ENCODE measurements at places on chromosomes 13 and 19.

GRCh38 chr13:48646791-48647190 lies 6.9 kb upstream of the CYSLTR2 start:
- DNase-seq = no peak

DNA sequence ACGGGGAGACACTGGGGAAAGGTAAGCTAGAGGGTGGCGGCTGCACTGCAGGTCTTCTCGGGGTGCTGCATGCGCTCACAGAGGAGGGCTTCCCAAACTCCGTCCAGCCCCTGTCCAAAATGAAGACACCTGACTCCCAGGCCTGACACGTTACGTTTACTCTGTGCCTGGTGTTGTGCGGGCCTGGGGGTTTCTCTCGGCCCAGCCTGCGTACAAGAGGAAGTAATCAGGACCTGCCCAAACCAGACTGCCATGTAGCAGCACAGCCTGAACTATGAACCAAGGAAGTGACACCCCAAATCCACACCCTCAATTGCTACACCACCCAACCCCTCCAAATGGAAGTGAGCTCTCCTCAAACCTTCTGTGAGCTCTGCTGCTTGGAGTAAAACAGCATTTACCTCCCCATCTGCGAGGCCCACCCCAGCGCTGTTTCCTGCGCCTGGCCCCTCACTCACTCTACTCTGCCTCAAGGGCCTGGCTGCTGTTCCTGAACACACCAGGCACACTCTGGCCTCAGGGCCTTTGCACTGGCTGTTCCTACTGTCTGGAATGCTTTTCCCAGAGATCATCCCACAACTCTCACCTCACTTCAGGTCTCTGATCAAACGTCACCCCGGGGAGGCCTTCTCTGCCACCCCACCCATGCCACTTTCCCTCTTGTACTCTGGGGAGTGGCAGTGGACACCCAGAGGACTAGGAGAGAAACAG lies 3.0 kb downstream of the HSPBP1 start:
- no peak for DNase-seq

DNA sequence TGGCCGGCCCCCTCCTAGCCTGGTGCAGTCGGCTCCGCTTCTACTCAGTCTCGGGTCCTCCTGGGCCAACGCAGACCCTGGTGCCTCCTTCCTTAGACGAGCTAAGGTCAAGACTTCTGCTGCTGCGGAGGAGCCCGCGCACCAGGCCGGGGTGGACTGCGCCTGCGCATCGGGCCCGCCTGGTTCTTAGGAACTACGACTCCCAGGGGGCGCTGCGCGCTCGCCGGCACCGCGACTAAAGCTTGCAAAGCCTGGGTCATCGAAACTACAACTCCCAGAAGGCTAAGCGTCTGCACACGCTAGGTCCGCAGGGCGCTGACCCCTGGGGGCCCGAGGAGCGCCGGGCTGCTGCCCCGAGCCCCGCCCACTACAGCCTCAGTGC lies at the start of gene ZNF835:
Gene ZNF835 (minus strand): TSS at position 145 of the 382 bp plus-strand sequence. CDS start 6,559 bp downstream, outside the sequence.
- DNase-seq = no peak

DNA sequence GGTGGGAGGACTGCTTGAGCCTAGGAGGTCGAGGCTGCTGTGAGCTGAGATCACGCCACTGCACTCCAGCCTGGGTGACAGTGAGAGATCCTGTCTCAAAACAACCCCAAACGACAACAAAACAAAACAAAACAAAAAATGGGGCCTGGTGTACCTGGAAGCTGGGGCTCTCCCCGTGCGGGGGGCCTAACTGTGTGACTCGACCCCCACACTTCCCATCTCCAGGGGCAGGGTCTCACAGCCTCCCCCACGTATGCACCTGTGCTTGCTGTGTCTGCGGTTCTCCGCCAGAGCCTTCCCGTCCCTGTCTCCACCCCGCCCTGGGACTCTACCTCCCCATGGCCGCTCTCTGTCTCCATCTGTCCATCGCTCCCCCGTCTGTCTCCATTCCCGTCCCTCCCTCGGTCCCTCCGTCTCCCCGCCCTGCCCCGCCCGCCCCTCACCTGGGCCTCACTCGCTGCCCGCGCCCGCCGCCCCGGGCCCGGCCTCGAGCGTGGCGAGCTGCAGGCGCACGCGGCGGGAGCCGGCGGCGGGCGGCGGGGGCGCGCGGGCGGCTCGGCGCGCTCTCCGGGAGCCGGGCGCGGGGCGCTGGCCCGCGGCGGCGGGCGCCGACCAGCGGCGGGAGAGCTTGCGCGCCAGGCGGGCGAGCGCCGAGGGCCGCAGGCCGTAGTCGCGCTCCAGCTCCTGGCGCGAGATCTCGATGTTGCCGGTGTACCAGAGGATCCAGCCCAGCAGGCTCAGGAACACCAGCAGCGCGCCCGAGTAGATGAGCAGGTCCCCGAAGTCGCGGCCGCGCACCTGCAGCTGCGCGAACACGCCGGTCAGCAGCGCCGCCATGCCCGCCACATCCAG lies 587 bp downstream of the TMEM238 start:
- DNase-seq = peak; percentile 90

GRCh38 chr13:60431108-60431700 lies 34.2 kb downstream of the TDRD3 start:
- DNase-seq = peak; percentile 5

GRCh38 chr13:79722885-79723445 lies 242.0 kb downstream of the NDFIP2 start:
- DNase-seq = no peak

GRCh38 chr13:41241626-41242025 lies 21.8 kb downstream of the MTRF1 start:
- no peak for DNase-seq

Measured in HuH-7.5 (cell line).